ENCODE measurements at places on chromosomes 7 and 10.
A peak's percentile ranks its signal among the peaks of the same experiment; 100 is the strongest.

- no peak for DNase-seq
These were observed 133.5 kb downstream of the TSPAN12 start for GRCh38 chr7:120724448-120724847.

DNA sequence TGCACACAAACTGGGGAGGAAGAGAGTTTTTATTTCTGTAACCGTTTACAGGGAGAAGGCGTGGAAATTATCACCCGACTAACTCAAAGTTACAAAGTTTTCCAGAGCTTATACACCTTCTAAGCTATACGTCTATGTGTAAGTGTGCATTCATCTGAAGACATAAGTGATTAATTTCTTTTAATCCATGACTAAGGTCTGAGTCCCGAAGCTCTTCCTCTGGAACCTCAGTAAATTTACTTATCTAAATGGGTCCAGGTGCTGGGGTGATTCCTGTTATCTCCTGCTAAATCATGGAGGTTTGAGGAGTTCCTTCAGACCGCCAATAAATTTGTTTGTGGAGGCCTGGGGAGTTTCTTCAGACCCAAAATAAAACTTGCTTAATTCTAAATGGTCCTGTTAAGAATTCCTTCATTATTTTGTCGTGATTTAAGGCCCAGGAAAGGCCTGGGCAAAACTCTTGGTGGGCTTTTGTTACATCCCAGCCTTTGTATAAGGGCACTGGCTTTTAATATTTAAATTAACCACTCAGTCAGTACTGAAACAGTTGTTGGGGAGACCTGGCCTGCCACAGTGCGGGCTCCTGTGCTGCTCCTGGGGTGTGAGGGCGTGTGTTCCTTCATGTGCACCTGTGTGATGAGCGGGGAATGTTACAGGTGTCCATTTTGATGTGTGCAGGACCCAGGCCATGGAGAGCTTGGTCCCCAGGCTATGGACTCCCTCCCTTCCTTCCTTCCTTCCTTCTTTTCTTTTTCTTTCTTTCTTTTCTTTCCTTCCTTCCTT is 5.8 kb upstream of the METTL27 start:
- no peak for DNase-seq

DNA sequence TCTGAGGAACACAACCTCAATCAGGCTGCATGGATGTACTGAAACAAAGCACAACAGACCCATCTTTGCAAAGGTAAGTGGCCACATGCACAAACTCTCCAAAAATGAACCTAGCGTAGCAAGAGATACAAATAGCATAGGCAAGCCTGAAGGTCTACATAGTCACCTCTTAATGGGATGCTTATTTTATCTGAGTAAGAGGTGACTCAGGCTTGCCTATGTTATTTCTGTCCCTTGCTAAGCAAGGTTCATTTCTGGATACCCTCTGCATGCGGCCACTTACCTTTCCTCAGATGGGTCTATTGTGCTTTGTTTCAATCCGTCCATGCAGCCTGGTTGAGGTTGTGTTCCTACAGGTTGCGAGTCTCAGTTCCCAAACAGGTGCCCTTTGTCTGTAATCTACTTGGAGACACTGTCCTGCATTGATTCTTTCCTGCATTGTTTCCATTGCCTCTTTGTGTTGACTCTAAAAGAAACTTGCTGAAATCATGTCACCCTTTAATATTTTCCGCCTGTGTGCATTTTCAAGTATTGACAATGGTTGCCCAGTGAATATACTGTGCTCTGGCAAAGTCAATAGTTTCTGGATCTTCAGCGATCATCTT is 291.8 kb upstream of the LYZL1 start:
- DNase-seq: no peak

DNA sequence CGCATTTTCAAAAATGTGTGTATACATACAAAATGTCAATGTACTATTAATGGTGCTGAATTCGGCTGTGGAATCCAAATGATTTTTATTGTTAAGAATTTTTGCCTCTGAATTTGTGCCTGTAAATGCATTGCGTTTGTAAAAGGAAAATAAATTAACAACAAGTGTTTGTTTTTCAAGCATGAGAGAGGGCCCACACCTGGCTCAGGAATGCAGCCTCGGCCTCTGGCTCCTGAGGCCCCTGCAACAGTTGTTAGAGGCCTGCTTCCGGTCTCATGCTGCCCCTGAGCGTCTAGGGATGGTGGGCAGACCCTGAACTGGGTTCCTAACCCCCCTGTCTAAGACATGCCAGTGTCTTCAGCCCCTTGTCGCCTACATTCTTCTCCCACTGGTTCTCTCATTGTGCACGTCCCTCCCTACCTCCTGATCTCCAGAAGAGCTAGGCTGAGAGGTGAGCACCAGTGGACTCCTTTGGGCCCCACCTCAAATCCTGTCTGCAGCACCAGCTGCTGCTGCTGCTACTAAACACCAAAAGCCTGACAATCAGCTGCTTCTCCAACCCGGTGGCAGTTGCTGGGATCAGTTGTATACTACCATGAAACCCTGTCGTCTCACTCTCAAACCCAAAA is 1.9 kb upstream of the BTBD16 start:
- DNase-seq: no peak

DNA sequence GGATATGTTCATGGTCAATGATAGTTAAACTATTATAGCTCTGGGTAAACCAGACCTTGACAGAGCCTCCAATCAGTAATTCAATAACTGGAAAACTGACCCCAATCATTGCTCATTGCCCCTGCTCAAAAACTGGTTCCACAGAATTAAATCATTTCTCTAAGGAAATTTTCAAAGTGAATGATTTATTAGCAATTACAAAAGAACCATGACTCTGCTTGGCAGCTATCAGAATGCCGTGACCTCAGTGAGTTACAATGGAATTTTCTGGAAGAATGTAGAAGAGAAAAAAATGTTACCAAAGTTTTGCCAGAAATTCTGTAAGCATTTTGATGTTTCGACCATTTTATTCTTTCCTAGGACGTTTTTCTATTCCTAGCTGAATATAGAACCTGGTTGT is 106.8 kb upstream of the APBB1IP start:
- DNase-seq: no peak

- DNase-seq: no peak
These were observed 41.3 kb downstream of the WNT2 start for GRCh38 chr7:117281562-117281961.

DNA sequence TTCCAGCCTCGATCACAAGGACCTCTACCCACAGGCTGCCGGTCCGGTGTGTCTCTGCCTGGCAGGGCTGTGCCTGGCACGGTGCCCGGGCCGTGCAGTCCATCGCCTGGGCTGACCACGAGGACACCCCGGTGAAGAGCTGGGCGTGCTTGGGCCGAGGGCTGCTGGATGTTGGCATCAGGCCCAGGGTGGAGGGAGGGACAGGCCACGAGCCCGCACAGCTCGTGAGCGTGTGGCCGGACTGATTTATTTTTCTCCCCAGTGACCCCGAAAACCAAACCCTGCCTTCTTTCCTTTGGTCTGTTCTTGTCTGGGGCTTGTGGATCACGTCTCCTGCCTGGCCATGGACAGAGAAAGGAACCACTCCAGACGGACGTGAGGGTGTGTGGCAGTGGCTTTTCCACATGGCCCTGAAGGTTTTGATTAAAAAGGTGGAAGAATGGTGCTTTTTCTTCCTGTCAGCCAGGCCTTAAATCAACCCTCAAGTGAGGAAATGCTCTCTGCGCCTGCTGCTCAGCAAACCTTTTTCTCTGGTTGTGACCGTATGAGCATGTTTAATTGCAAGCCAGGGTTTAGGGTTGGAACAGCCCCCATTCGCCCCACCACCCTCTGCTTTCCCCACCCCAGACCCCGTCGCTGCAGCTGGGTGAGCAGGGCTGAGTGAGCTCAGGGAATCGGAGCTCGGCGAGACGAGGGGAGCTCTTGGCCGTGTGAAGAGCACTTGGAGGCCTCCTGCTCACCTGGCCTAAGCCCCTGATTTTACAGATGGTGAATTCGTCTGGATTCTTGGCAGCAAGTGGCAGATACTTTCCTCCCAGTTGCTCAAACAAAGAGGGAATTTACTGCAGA is 130.1 kb downstream of the RGS10 start:
- DNase-seq: no peak

DNA sequence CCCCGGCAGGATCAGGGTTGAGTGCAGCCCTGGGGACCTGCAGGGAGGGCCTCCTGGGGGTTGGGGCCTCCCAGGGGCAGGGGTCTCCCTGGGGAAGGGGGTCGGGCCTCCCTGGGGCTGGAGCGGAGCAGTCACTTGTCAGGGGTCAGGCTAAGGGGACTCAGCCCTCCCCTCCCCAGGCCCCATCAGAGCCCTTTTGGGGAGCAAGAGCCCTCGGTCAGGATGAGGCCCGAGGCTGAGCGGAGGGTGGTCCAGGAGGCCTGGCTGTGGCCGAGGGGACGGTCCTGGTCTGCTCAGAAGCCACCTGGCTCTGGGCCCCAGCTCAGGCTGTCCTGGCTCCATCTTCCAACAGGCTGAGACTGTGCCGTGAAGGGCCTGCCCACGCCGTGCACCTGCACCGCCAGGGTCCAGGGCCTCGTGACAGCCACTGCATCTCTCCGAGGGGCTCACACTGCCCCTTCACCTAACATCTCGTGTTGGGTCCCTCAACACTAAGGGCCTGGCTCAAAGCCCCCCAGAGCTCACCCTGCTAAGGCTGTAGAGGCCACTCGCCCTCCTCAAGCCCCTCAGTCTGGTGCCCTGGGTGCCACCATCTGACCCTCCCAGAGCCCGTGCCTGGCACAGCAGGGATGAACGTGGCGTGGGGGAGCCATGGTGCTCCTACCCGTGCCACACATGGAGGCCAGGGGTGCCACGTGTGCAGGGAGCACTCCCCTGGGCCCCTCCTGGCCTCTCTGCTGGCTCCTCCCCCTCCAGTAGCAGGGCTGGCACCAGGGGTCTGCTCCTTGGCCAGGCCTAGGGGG is 12.9 kb downstream of the BHLHA15 start:
- DNase-seq: no peak

DNA sequence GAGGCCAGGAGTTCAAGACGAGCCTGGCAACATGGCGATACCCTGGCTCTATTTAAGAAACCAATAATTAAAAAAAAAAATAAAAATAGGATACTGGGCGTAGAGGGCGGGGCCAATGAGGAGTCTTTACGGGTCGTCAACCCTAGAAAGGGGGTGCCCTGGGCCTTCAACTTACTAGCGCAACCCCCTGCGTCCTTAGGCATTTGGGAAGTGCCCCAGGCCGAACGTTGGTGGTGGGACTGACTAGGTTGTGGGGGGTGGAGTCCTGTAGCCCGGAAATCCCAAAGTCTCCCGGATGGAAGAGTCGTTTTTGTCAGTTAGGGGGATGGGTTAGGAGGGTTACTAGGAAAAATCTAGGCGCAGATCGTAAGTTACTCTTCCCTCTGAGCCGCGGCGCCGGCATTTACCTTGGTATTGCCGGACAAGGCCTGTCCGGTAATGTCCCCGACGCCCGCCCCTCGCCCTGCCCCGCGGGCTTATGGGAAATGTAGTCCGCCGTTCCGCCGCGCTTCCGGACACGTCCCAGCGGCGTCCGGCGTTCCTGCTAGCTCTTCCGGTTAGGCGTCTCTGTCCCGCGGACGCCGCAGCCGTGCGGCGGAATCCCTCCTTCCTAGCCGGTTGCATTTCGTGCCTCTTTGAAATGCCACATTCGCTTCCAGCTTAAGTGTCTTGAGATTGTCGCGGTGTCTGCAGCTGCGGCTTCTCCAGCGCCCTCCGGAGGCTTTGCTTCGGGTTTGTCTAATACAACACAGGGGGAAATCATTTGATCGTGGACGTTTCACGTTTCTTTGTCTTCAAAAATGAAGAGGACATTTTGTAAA is 1.3 kb upstream of the ACBD5 start:
- DNase-seq: peak; percentile 63

- no peak for DNase-seq
These were observed 83.4 kb downstream of the PALS2 start for GRCh38 chr7:24656608-24657007.

GRCh38 chr7:133344275-133344674 is 91.4 kb downstream of the EXOC4 start:
- no peak for DNase-seq

DNA sequence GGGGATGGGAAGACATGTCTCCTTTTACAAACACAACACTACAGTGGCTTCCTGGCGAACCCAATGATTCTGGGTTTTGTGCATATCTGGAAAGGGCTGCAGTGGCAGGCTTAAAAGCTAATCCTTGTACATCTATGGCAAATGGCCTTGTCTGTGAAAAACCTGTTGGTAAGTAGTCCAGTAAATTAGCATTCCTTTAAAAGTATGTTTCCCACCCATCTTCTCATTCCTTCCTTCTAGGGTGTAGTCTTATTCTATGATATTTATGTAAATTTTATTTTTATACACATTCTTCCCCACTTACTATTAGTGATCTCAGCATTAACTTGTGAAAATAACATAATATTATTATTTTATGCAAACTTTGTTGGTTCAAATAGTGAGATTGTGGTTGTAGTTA is 206.9 kb downstream of the ATRNL1 start:
- no peak for DNase-seq

DNA sequence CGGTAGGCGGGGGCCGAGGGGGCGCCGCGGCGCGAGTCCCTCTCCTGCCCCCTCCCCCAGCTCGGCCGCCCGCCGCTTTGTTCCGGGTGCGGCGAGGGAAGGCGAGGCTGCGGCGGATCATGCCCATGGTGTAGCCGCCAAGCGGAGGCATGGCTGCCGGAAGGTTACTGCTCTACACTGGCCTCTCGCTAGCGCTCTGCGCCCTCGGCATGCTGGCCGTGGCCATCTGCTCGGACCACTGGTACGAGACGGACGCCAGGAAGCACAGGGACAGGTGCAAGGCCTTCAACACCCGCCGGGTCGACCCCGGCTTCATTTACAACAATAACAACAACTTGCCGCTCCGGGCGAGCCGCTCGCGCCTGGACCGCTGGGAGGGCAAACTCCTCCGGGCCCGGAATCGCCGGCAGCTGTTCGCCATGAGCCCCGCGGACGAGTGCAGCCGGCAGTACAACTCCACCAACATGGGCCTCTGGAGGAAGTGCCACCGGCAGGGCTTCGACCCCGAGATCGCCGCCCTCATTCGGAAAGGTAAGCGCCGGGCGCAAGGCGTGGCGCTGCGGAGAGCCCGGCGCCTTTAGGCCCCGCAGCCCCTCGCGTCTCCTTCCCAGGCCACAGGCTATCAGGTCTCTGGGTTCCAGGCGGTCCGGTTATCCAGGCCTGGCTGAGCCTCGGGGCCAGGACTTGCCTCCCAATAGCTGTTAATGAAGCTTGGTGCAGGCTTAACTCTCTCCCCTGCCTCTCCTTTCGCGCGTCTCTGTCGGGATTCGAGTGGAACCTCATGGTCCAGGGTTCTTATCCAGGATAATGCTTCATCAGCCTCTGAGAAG is 513 bp downstream of the TMEM178B start:
- peak; percentile 36 for DNase-seq

- DNase-seq: no peak
These were observed 456 bp upstream of the DLD start for GRCh38 chr7:107890493-107890961.
